ENCODE measurements at places on chromosomes 1 and 21.
A peak's percentile ranks its signal among the peaks of the same experiment; 100 is the strongest.

DNA sequence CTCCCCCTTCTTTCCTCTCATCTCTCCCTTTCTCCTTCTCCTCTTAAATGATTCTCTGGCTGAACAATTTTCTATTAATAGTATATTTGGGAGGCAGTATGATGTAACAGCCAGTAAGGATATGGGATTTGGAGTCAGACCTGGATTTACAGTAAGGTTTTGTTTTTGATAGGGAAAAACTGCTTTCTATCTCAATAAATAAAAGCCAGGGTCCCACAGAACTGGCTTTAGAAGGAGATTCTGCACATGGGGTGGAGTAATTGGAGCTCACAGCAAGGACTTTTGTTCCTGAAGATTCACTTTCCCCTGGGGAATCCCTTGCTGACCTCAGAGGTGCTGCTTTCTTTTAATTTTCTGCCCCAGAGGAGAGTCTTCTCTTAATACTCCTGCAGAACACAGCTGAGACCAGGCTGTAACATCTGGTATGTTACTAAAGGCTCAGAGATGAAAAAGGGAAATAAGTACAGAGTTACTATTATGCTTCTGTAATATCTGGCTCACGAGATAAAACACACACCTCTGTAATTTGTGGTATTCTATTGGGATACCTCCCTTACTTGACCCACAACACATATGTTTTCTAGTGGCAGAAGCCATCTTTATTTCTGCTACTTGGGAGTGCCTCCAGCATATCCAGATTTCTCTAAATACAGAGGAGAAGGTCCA, 13.4 kb downstream of the EPB41 start:
- DNase-seq: no peak

DNA sequence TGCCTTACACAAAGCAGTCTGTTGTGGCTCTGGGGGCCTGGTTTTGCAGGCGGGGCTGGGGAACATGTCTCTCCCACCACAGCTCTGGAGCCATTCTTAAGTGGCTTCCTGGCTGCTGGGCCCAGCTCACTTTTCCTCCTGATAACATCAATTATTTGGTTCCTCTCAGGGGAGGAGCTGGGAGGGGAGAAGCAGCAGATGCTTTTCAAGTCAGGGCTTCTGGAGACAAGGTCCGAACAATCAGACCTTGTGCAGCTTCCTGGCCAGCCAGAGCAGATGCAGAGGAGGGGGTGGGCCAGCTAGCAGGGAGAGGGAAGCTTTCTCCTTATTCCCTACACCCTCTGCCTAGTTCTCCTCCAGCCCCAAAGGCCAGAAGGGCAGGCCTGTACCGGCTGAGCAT, 3.7 kb upstream of the PAQR6 start:
- DNase-seq: no peak

DNA sequence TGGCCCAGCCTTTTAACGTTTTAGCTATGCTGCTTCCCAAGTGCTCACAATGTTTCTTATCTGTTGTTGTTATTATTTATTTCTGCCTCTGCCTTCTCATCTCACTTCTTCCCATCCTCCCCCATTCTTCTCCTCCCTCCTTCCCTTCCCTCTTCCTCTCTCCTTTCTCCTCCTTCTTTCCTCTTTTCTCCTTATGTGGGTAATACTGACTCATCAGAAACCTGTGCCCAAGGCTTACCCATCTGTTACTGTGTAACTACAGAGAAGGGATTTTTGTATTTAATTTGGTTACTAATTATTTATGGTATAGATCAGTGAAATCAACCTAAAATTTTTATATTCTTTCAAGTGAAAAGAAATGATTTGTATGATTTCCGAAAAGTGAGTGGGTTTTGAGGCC, 120.3 kb downstream of the KCNK2 start:
- no peak for DNase-seq

- DNase-seq: no peak
These were observed 81.0 kb upstream of the KCNK2 start for GRCh38 chr1:215001419-215002021.

GRCh38 chr1:65469126-65469888, 48.8 kb downstream of the LEPR start:
- no peak for DNase-seq

DNA sequence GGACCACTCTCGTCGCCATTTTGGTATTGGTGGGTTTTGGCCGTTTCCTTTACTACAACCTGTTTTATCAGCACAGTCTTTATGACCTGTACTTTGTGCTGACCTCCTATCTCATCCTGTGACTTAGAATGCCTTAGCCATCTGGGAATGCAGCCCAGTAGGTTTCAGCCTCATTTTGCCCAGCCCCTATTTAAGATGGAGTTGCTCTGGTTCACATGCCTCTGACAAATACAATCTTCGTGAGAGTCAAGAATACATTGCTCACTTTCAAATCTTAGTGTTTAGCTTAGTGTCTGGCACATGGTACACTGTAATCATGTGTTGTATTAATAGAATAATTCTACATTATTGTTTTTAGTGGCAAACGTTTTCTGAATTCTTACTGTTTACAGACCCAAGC, 88.9 kb downstream of the BACH1 start:
- no peak for DNase-seq

- DNase-seq: no peak
These were observed 35.9 kb upstream of the ATP5PO start for GRCh38 chr21:33951276-33952178.

GRCh38 chr1:28602536-28603439, 10.7 kb downstream of the RAB42 start:
- DNase-seq: peak; percentile 59

GRCh38 chr21:23152130-23152529, 2153.9 kb downstream of the NCAM2 start:
- DNase-seq: no peak

- DNase-seq: no peak
These were observed 92.8 kb downstream of the INTS7 start for GRCh38 chr1:211942583-211942982.

DNA sequence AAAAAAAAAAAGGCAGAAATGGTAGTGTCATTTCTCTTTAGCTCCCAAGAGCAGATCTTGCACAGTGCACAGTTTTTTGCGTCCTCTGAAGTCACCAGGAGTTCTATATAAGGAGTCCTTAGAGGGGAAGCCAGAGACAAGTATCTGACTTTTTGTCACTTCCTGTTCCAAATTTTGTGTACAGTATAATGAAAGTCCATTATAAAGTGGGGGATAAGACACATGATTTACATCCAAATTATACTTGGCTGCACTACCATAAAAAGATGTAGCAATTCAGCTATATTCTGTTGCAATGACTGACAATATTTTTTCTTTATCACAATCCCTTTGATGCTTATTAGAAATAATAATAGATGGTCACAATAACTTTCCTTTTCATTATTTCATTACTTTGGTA, 1276.9 kb upstream of the ADGRL2 start:
- DNase-seq: no peak

- no peak for DNase-seq
These were observed at the start of gene ZNF648 for GRCh38 chr1:182061594-182061993. Gene ZNF648 (minus strand): TSS chr1:182061712. CDS start chr1:182058010, 3,702 bp downstream.

DNA sequence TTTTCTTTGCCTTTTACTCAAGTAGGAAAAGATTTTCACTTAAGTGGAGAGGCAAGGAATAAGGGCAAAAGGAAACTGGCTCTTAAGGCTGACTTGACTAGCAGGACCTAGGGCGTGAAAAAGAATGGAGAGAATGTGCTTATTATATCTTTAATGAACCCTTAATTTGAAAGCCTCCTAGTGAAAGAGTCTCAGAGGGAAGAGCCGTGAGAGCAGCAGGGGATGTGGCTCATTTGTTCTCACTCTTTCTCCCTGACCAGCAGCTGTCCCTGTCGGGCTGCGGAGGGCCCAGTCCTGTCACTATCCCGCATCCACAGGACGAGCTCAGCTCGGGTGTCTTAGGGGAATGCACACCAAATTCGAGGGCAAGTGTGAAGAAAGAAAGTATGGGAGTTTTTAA, 180.1 kb downstream of the EDEM3 start:
- DNase-seq: no peak

GRCh38 chr1:185435696-185436379, 118.8 kb upstream of the IVNS1ABP start:
- no peak for DNase-seq

- DNase-seq: no peak
These were observed 724 bp upstream of the CALML6 start for GRCh38 chr1:1914101-1914970.

- no peak for DNase-seq
These were observed 127.9 kb downstream of the GLUL start for GRCh38 chr1:182263706-182264105.

DNA sequence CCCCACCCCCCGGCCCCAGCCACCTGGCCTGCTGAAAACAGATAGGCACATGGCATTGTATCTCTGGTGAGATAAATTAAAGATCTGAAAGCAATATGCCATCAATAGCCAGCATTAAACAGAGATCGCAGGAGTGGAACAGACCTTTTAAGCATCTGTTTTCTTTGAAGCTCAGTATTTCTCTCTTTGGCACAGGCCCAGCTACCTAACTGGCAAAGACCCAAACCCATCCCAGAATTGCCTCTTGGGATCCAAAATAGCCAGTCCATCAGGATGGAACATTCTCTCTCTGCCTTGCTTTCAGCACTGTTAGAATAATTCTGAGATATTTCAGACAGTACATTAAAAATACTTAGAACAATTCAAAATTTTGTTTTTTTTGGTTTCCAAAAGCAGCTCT, 46.0 kb downstream of the KCNJ6 start:
- no peak for DNase-seq

DNA sequence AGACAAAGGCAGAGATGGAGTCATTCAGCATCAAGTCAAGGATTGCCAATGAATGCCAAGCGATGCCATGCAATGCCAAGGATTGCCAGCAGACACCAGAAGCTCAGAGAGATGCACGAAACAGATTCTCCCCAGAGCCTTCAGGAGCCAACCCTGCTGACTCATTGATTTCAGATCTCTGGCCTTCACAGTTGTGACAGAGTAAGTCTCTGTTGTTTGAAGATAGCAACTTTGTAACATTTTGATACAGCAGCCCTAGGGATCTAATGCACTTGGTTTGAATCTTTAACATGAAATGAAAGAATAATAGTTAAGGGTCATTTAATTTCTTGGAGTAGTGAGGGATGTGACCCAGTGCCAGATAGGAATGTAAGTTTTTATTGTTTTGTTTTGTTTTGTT, 287.4 kb upstream of the RUNX1 start:
- no peak for DNase-seq

DNA sequence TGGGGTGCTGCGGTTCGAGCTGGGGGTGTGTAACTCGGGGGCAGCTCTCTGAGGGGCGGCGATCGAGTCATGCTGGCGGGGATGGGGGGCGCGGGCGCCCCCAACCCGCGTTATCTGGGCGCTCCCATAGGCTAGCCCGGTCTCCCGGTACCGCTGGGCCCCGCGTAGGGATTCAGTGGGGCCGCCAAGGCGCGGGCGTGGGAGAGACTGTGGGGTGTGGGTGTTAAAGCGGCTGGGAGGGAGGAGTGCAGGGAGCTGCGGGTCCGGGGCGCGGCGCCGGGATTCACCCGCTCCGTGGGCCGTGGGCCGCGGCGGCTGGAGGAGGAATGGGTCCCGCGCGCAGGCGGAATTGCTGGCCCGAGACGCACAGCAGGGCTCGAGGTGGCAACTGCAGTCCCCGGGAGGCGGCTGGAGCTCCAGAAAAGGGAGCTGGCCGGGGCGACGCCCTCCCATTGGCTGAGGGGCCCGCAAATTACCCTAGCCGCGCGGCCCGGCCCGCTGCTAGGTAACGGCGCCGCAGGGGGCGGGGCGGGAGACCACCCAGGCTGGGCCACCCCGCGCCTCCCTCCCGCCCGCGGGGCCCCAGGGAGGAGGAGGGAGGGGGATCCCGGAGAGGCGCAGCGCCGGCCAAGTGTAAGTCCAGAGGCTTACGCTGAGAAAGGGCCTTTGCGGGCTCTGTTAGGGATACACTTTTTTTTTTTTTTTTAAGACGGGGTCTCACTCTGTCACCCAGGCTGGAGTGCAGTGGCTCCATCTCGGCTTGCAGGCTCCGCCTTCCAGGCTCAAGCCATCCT, at the start of gene PTCH2:
Gene PTCH2, minus strand, starts transcription at position 392 of the 794 bp plus-strand sequence. Its CDS starts 321 bp downstream, at position 71.
- DNase-seq: peak; percentile 84

GRCh38 chr1:241841691-241842090, 6.3 kb upstream of the EXO1 start:
- DNase-seq: no peak

DNA sequence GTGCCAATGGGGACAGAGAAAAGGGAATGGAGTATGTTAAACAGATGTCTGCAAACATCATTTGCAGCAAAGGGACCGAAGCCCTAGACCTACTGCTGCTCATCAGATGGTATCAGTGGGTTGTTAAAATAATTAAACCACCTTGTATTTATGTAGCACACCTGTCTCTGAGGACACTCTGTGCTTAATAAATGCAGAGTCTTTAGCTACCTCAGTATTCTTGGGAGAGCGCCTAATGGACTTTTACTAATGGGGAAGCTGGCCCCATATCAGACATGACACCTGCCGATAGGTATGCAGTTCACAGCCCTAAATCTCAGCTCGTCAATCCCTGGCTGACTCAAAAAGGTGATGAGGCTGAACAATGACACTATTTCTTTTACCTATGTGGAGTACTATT, 54.4 kb downstream of the SYT6 start:
- no peak for DNase-seq

DNA sequence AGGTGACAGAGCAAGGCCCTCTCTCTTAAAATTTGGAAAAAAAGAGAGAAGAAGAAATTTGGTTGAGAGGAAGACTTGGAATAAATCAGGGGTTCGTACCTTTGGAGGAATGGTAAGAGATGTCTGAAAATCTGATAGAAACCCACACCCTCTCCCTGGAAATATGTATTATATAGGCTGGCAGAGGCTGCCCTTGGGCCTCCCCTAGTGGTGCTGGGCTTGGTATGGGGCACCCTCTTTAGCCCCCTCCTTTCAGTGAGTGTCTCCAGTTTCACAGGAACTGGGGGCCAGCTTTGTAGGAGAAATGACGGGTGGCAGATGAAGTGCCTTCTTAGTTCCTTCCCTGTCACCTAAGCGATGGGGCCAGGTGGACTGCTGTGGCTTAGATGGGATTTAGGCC, 82.9 kb upstream of the SLC2A1 start:
- DNase-seq: peak; percentile 35

- DNase-seq: no peak
These were observed 63.9 kb downstream of the CAPN2 start for GRCh38 chr1:223776075-223776814.

DNA sequence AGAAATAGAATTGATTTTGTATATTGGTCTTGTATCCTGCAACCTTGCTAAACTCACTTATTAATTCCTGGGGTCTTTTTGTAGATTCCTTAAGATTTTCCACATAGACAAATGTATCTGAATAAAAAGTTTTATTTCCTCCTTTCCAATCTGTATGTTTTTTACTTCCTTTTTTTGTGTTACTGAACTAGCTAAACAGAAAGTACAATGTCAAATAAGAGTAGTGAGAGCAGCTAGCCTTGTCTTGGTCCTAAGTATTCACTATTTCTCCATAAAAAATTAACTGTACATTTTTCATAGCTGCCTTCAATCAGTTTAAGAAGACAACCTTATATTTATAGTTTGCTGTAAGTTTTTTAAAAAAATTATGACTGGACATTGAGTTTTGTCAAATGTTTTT, 74.9 kb downstream of the FASLG start:
- no peak for DNase-seq
